ENCODE measurements at places on chromosomes 7 and 10.

DNA sequence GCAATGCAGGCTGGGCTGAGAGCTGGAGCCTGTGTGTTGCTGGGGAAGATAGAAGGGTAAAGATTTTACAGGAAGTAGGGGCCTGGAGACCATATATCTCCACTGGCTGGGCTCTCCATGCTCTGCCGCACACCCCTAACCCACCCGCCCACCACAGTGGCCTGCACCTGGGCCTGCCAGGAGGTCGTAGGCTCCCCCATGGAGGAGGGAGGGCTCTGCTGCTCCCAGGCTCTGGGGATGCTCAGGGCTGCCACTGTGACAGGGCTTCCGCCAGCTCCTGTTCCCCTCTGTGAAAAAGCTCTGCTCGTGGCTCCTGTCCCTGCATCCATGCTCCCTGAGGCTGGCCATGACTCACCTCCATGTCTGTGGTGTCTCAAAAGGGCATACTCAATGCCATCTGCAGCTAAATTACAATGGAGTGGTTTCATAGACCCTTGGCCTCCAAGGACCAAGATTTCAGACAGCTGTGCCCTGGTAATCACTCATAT, 106.0 kb downstream of the CXCL12 start:
- no peak for DNase-seq

DNA sequence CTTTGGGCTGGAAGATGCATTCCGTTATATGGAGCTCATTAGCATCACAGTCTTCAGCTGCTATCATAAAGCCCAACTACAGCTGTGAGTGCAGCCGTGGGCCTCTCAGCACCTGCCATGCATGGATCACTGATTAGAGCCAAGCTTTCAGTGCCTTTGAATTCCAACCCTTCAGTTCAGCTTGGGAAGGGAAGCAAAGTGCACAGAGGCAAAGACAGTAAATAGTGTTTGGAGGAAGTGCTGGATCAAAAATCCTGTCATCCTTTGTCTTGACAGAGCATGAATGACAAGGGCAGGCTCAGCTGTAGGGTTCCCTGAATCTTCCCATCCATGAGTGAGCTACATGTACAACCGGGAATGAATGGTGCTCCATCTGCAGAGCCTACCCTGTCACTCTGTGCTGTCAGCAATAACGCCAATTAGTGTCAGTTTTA, 153.7 kb downstream of the DNAJB9 start:
- DNase-seq: peak; percentile 15

GRCh38 chr10:49139846-49140195, 6.0 kb upstream of the FAM170B start:
- no peak for DNase-seq

- no peak for DNase-seq
Measured at GRCh38 chr7:28149291-28150101, 31.1 kb downstream of the JAZF1 start.

GRCh38 chr10:116043861-116044260, 229.1 kb downstream of the GFRA1 start:
- DNase-seq: no peak

GRCh38 chr10:98411768-98412167, 3.2 kb downstream of the PYROXD2 start:
- DNase-seq: no peak

DNA sequence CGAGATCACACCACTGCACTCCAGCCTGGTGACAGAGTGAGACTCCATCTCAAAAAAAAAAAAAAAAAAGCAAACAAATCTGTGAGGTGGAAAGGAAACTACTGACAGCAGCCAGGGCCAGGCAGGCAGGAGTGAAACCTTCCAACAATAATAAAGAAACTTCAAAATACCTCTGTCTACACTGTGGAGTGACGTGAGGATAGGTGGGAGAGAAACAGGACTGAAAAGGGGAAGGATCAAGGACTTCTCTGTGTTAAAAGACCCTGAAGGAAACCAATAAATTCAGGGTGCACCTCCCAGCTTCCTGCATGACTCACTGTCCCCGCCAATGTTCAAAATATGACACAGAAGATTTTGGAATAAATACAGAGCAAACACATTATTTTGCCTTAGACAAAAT, 82.9 kb downstream of the KIAA1549 start:
- DNase-seq: no peak

DNA sequence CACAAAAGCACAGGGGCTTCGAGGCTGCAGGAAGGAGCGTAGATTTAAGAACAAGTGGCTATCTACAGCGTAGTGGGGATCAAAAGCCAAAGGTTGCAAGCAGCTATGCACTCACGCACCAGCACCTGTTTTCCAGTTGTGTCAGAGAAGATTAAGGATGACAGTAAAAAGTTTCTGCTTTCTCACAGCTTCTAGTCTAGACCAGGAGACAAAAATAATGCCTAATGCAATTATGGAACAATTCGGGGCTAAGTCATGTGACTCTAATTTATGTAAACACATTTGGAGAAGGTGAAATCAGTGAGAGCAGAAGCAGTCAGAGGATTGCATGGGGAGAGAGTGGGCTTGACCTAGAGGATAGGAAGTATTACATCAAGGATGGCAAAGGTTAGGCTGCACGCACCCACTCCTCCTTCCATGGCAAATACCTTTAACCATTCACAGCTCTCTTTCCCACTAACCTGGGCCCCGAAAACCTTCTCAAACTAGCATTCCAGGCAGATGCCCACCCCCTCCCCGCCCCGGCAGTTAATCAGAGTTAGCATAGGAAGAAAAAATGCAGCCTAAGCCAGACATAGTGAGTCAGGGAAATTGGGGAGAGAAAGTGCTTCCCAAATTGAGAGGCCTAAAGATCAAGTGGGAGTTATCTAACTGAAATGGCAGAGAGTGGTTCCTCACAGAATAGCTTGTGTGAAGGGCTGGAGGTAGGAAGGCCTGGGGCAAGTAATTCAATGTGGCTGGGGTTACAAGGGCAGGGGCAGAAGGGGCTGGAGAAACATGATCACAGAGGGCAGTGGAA, 48.2 kb upstream of the GPAM start:
- DNase-seq: no peak

Measured in NCI-H524 (cell line).